ENCODE measurements at places on chromosomes 5 and 9.
A peak's percentile ranks its signal among the peaks of the same experiment; 100 is the strongest.

- H3K4me3 ChIP-seq: no peak overlapping the region
- H3K4me1 ChIP-seq: no peaks in the 10 kb centered on the region
- H3K27me3 ChIP-seq: no peaks in the 10 kb centered on the region
- H3K27ac ChIP-seq: no peak overlapping the region
Observed at GRCh38 chr5:54678737-54679136, 161.2 kb downstream of the SNX18 start.

DNA sequence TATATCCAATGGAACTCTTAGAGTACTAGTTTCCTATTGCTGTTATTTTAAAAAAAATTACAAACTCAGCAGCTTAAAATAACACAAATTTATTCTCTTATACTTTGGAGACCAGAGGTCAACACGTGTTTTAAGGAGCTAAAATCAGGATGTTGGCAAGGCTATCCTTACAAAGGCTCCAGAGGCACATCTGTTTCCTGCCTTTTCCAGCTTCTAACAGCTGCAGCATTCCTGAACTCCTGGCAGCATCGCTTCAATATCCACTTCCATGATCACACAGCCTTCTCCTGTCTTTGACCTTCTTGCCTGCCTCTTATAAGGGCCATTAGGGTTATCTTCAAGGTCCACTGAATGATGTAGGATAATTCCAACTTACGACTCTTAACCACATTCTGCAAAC, 92.2 kb upstream of the CCNG1 start:
- no peaks in the 10 kb centered on the region for H3K36me3 ChIP-seq
- H3K4me3 ChIP-seq: no peak overlapping the region
- H3K4me1 ChIP-seq: no peaks in the 10 kb centered on the region
- DNase-seq: no peak
- no peak overlapping the region for H3K27ac ChIP-seq
- no peaks in the 10 kb centered on the region for H3K27me3 ChIP-seq

DNA sequence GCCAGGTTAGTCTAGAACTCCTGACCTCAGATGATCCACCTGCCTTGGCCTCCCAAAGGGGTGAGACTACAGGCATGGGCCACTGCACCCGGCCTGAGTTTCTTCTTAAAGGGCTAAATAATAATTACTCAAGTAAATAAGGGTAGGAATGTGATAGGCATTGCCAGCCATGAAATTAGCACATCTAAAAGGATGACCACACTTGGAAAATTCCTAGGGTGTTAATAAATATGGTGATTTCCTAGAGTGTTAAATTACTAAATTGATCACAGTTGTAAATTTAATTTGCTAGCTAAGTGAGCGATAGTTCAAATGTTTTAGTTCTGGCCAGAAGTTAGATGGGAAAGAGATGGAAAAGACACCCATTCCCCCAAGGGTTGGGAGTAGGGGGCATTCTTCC, 53.4 kb downstream of the UBAP1 start:
- H3K4me1 ChIP-seq: no peaks in the 10 kb centered on the region
- no peak overlapping the region for H3K27ac ChIP-seq
- no peak for DNase-seq
- no peaks in the 10 kb centered on the region for H3K27me3 ChIP-seq

DNA sequence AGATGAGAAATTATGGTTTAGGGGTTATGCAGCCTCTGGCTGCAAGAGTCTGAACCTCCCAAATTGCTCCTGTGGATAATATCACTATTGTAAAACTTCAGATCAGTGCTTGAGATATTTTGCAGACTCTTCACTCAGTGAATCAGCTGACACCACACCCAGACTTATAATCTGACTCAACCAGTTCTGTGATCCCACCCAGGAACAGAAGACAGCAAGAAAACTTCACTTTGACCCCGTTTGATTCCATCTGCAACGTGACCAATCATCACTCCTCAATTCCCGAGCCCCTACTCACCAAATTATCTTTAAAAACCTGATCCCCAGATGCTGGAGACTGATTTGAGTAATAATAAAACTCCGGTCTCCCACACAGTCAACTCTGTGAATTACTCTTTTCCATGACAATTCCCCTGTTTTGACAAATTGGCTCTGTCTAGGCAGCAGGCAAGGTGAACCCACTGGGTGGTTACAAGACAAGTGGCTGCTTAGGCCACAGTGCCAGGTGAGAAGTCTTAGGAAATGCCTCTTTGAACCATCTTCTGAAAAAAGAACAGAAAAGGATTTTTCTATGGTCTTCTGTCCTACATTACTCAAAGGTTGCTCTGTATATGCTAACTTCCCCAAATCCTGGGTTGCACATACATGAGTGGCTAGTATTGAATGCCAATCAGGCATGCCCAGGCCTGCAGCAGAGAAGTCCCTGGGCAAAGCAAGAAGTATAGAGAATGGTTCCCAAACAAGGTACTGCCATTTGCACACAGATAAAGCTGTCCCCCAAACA, 588.0 kb downstream of the PRELID2 start:
- no peaks in the 10 kb centered on the region for H3K36me3 ChIP-seq
- no peak for DNase-seq
- no peaks in the 10 kb centered on the region for H3K4me1 ChIP-seq
- no peak overlapping the region for H3K4me3 ChIP-seq
- H3K27ac ChIP-seq: no peak overlapping the region

DNA sequence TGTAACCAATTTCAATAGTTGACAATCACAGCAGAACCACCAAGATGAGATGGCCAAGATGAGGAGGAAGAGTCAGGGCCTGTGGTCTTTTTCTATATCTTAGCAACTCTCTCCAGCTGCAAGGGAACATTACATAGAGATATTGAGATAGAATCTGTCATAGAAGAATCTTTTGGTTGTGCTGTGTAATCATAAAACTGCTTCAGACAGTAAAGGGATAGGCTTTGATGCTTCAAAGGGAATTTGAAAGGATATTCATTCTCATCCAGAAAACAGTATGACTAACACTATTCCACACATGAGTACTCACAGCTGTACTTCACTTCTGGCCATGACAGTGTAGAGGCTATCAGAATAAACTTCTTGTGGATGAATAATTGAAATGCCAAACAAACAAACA, 145.9 kb downstream of the YIPF5 start:
- H3K36me3 ChIP-seq: no peaks in the 10 kb centered on the region
- no peaks in the 10 kb centered on the region for H3K4me1 ChIP-seq
- H3K27ac ChIP-seq: no peak overlapping the region
- DNase-seq: no peak
- no peaks in the 10 kb centered on the region for H3K27me3 ChIP-seq

DNA sequence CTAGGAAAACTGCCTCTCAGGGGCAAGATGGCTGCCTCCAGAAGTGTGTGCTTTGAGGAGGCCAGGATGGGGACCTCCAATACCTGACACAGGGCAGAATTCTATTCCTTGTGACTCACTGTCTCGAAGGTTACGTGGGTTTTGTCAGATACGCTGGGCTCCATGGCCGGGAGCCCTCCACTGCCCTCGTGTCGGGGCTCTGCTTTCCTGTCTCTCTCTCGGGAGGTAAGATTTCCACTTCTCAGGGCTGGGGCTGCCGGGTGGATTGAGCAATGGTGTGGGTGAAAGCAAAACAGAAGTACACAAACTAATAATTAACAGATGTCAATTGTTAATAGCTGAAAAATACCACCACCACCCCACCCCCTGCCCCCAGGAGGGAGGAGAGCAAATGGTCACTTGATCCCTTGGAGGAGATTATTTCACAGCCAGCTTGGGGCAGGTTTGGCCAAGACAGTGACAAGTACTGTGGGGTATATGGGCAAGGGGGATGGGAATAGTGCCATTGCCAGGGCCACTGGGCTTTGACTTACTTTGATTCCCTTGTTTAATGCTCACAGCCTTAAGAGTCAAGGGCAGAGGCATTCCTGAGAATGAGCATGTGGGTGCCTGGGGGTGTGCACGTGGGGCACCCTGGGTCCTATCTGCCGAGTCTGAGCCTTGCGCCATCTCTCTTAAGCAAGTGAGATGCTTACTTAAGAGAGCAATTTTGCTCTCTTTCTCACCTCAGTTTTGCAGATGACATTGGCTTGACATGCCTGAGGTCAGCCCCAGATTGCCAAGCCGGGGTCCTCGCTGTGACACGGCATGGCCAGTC, 28.8 kb upstream of the DAB2IP start:
- no peak overlapping the region for H3K27ac ChIP-seq
- no peak overlapping the region for H3K4me3 ChIP-seq
- H3K27me3 ChIP-seq: no peaks in the 10 kb centered on the region
- H3K4me1 ChIP-seq: no peaks in the 10 kb centered on the region

GRCh38 chr9:31674264-31674663, 710.2 kb upstream of the ACO1 start:
- no peaks in the 10 kb centered on the region for H3K4me1 ChIP-seq
- no peaks in the 10 kb centered on the region for H3K27me3 ChIP-seq
- H3K27ac ChIP-seq: no peak overlapping the region
- H3K36me3 ChIP-seq: no peaks in the 10 kb centered on the region

DNA sequence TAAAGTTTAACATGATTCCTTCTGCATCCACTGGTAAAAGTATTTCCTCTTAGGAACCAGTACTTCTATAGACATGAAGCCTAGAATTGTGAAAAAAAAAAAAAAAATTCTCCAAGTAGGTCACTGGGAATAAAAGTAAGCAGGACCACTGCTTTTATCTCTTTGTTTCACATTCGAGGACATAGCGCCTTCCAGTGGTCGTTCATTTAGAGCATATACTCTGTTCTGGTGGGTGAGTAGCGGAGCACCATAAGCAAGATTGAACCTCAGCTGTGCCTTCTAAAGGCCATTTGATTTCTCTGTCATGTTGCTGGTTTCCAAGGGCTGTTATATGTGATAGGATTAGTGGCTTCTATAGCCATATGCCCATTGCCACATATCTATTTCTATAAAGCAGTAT, 393.1 kb downstream of the TMEM232 start:
- H3K27me3 ChIP-seq: no peaks in the 10 kb centered on the region
- no peaks in the 10 kb centered on the region for H3K36me3 ChIP-seq
- H3K27ac ChIP-seq: no peak overlapping the region
- no peak overlapping the region for H3K4me3 ChIP-seq

GRCh38 chr5:72859127-72859526, 42.7 kb downstream of the TNPO1 start:
- no peak for DNase-seq
- no peak overlapping the region for H3K4me3 ChIP-seq
- no peaks in the 10 kb centered on the region for H3K4me1 ChIP-seq
- no peaks in the 10 kb centered on the region for H3K27me3 ChIP-seq
- no peak overlapping the region for H3K27ac ChIP-seq
- peaks cover 2% of the 10 kb centered on the region for H3K36me3 ChIP-seq

DNA sequence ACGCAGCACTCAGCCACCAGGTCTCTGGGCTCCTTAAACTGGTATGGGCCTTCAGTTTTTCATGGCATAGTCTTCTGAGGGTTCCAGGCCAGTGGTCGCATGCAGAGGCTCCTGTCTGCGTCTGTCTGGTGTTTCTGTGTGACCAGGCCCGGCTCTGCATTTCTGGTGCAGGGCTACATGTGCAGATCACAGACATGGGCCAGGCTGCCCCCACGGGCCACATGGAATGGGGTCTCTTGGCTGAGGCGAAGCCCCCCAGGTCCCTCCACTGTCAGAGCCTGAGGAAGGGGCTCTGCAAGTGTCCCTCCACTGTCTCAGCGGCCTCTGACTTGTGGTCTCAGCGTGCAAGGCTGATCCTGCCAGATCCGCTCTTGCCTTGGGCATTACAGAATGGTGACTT, 15.6 kb upstream of the CARD19 start:
- DNase-seq: no peak
- H3K36me3 ChIP-seq: no peaks in the 10 kb centered on the region
- no peak overlapping the region for H3K27ac ChIP-seq
- no peaks in the 10 kb centered on the region for H3K4me1 ChIP-seq
- H3K27me3 ChIP-seq: no peaks in the 10 kb centered on the region

- peak overlapping the region; percentile 71 for H3K4me3 ChIP-seq
- H3K36me3 ChIP-seq: no peaks in the 10 kb centered on the region
- DNase-seq: peak; percentile 75
- H3K4me1 ChIP-seq: no peaks in the 10 kb centered on the region
- peak overlapping the region; percentile 96 for H3K27ac ChIP-seq
Observed at GRCh38 chr5:43396762-43397304, 15.4 kb downstream of the CCL28 start.

- DNase-seq: no peak
- H3K27ac ChIP-seq: no peak overlapping the region
- no peaks in the 10 kb centered on the region for H3K36me3 ChIP-seq
- no peaks in the 10 kb centered on the region for H3K4me1 ChIP-seq
- no peak overlapping the region for H3K4me3 ChIP-seq
Observed at GRCh38 chr5:13003457-13003856, 941.0 kb downstream of the DNAH5 start.

DNA sequence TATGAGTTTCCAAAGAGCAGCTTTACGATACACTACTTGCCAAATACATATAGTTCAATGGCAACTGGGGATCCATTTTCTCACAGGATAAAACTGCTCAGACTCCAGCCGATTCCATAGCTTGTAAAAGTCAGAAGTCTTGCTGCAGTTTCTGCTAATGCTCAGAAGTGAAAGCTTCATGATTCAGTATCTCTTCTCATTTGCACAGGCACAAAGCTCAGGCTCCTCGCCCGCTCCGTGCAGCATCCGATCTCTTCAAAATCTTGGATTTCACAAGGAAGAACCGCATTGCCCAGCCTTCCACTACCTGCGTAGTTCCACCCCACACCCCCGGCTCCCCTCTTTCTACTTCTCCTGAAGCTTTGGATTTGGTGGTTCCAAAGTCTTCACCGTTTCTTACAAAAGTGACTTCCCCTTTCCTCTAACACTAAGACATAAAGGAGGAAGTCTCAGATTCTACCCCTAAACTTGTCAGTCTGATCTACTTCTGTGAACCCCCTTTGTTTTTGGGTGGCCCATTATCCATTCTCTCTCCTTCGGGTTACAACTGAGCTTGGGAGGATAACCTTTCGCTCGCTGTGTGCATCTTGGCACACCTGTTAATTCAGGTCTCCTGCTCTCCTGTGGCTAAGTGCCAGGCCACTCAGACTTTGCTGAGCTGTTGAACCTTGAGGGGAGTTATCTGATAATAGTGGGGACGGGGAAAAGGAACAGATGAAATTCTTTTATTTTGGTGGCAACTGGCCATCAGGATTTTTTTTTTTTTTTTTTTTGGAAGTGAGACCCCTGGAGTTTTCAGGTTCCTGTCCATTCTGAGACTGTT, 194.1 kb downstream of the GNA14 start:
- no peaks in the 10 kb centered on the region for H3K4me1 ChIP-seq
- no peaks in the 10 kb centered on the region for H3K36me3 ChIP-seq
- H3K4me3 ChIP-seq: no peak overlapping the region
- H3K27ac ChIP-seq: no peak overlapping the region

GRCh38 chr9:86352440-86353077, 1.7 kb downstream of the TUT7 start:
- no peaks in the 10 kb centered on the region for H3K27me3 ChIP-seq
- H3K36me3 ChIP-seq: no peaks in the 10 kb centered on the region
- peak overlapping the region; percentile 75 for H3K4me3 ChIP-seq
- peaks cover 6% of the 10 kb centered on the region for H3K4me1 ChIP-seq
- no peak for DNase-seq
- no peak overlapping the region for H3K27ac ChIP-seq

- no peak overlapping the region for H3K4me3 ChIP-seq
- no peak overlapping the region for H3K27ac ChIP-seq
- H3K4me1 ChIP-seq: peaks cover 6% of the 10 kb centered on the region
- H3K27me3 ChIP-seq: no peaks in the 10 kb centered on the region
- H3K36me3 ChIP-seq: no peaks in the 10 kb centered on the region
- no peak for DNase-seq
Observed at GRCh38 chr9:89634995-89635742, 30.4 kb downstream of the GADD45G start.

- H3K27ac ChIP-seq: no peak overlapping the region
- H3K4me1 ChIP-seq: peaks cover 5% of the 10 kb centered on the region
- no peak overlapping the region for H3K4me3 ChIP-seq
- H3K27me3 ChIP-seq: no peaks in the 10 kb centered on the region
- no peaks in the 10 kb centered on the region for H3K36me3 ChIP-seq
Observed at GRCh38 chr5:158485047-158485446, 614.7 kb downstream of the EBF1 start.

GRCh38 chr5:115271295-115272050, 8.8 kb upstream of the PGGT1B start:
- H3K4me3 ChIP-seq: no peak overlapping the region
- H3K36me3 ChIP-seq: no peaks in the 10 kb centered on the region
- H3K27me3 ChIP-seq: no peaks in the 10 kb centered on the region
- no peak overlapping the region for H3K27ac ChIP-seq
- DNase-seq: no peak
